Glutamatergic neuron (in vitro differentiated cells): ENCODE measurements at places on chromosomes 4 and X.
A peak's percentile ranks its signal among the peaks of the same experiment; 100 is the strongest.

- DNase-seq = no peak
Measured at GRCh38 chrX:154505734-154506133, 10.3 kb downstream of the FAM3A start.

GRCh38 chr4:42453612-42454011, 56.3 kb downstream of the SHISA3 start:
- no peak for DNase-seq

- no peak for DNase-seq
Measured at GRCh38 chrX:71536285-71536684, 3.4 kb downstream of the OGT start.

- DNase-seq = no peak
Measured at GRCh38 chrX:69603566-69604194, 12.2 kb upstream of the EDA start.

GRCh38 chr4:113641025-113641431, 120.5 kb downstream of the CAMK2D start:
- no peak for DNase-seq

DNA sequence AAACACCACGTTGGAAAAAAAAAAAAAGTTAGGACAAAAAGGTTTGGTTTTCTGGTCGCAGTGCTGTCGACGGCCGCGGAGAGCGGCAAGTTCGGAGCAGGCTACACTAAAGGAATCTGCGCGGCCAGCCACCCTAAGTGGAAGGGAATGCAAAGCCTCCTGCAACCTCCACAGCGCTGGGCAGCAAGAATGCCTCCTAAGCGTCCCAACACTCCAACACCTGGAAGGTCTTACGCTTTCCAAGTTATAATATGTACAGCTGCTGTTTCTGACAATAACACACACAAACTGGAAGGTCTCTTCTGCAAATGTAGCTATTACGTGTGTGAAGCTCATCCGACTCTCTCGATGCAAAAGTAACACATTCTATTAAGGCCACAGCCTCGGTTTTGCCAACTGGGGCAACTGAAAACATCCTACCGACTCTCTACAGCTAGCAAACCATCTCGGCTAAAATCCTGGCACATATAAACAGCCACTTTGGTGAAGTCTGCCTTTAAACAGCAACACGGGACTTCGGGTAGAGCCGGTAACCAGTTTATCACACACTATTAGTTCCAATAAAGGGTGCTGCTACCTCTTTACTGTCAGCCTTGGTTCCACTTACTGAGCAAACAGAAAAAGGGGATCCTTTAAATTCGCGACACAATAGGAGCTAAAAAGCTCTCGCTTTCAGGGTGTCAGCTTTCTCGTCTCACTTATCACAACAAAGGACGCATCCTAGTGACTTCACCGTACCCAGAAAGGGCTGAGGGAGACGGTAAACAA, 895 bp downstream of the SMIM14 start:
- DNase-seq = peak; percentile 31

DNA sequence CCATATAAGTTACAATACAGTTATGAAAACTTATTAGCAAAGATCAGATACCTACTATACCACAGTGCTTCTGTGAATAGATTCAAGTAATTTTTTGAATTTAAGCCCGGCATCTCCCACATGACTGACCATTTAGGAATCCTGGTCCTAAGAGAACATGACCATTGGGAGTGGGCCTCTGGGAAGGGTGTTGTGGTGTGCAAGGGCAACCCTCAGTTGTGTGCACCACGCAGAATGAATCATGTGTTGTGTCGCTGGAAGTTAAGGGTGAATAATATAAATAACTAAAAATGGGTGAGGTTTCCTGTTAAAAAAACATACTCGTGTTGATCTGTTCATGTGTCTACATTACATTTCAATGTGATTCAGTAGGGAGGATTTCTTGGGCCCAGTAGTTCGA, 15.5 kb downstream of the CPE start:
- no peak for DNase-seq

DNA sequence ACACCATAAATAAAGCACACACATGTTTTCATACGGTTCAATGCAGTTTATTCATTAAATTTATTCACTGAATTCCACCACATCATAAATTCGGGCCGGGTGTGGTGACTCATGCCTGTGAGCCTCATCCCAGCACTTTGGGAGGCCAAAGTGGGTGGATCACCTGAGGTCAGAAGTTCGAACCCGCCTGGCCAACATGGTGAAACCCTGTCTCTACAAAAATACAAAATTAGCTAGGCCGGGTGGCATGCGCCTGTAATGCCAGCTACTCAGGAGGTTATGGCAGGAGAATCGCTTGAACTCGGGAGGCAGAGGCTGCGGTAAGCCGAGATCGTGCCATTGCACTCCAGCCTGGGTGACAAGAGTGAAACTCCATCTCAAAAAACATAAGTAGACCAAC, 131.6 kb downstream of the PDS5A start:
- no peak for DNase-seq

DNA sequence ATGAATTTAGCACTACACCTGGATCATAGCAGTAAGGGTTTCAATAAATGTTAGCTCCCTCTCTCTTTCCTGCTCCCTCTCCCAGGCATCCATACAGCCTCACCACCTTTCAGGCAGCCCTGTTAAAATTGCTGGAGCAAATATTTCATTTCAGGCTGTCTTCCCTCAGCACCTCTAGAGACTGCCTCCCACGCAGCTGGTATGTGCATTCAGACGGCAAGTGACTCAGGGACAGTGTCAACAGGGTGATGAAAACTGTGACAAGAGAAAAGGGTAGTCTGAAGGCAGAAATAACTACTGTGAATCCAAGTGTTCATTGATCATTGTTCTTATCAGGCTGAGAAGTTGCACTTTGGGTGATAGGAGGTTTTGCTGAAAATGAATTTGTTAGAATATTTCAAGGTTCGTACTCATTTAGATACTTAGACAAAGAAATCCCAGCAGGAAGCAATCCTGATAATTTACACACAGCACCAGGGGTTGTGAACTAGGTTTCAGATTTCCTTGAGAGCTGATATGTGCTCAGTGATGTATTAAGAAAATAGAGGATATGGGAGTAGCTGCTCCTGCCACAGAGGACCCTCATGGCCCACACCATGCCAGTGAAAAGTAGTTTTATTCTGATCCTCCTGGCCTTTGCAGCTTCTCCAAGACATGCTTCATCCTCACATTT, 424.2 kb downstream of the FGF13 start:
- DNase-seq = no peak

- peak; percentile 34 for DNase-seq
Measured at GRCh38 chr4:185811509-185812364, at the start of gene SORBS2. Gene SORBS2 (minus strand): TSS chr4:185812194. CDS start chr4:185690571, 121,623 bp downstream.

DNA sequence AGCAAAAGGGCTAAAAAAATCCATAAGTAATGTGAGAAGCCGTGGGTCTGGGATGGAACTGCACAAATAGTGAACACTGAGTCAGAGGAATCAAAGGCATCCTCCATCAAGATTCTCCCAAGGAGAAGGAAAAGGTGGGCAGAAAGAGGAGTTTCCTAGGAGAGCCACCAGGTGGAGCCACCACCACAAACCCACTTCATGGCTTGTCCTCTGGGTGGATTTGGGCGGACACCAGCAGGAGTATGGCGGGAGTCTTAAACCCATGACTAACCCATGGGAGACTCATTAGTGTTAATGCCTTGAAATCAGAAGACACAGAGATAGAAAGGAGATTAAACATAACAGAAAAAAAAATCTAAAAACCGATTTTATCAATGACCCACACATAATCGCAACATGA, 147.7 kb downstream of the SH3KBP1 start:
- DNase-seq = peak; percentile 66

GRCh38 chr4:1859389-1859753, 3.4 kb upstream of the LETM1 start:
- no peak for DNase-seq

DNA sequence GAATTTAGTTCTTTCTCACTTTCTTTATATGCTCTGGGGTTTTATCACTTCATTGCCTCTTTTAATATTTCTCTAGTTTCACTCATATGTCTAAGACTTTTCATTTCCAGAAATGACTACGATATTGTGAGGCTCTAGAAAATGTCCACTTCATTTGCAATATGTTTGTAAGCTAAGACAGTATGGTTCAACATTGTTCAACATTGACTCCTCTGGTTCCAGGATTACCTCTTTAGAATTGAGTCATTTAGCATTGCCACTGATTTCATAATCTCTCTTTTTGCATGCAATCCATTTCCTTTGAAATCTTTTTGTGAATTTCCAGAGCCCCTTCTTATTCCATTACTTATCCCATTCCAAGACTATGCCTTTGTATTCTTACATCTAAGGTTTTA, 32.3 kb downstream of the BBS12 start:
- DNase-seq = no peak

GRCh38 chrX:70360366-70360765, 62.7 kb upstream of the GDPD2 start:
- DNase-seq = no peak

DNA sequence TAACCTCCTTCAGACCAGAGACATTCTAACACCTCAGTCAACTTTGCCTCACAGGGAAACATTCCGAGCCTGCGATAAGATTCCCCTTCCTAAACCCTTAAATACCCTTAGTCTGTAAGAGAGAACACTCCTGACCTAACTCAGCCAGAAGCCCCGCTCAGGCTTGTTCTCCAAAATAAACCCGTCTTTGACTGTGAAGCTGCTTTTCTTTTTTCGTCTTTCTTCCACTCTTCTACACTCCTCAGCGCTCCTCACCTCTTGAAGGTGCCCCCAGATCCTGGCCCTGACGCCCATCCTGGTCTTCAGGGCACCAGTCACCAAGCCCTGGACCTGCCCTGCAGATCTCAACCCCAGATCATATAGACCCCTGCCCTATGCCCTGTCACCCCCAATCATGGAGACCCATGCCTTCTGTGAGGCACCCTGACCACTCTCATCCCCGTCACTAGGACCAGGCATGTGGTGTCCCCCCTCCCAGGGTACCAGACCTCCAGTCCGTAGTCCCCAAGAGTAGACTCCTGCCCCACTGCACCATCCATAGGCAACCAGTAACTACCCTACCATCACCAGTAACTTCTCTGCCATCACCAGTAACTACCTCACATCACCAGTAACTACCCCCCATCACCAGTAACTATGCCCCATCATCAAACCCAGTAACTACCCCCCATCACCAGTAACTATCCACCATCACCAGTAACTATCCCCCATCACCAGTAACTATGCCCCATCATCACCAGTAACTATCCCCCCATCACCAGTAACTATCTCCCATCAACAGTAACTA, 3.5 kb downstream of the ASMTL start:
- no peak for DNase-seq

GRCh38 chr4:36316607-36317006, 35.2 kb downstream of the DTHD1 start:
- no peak for DNase-seq

DNA sequence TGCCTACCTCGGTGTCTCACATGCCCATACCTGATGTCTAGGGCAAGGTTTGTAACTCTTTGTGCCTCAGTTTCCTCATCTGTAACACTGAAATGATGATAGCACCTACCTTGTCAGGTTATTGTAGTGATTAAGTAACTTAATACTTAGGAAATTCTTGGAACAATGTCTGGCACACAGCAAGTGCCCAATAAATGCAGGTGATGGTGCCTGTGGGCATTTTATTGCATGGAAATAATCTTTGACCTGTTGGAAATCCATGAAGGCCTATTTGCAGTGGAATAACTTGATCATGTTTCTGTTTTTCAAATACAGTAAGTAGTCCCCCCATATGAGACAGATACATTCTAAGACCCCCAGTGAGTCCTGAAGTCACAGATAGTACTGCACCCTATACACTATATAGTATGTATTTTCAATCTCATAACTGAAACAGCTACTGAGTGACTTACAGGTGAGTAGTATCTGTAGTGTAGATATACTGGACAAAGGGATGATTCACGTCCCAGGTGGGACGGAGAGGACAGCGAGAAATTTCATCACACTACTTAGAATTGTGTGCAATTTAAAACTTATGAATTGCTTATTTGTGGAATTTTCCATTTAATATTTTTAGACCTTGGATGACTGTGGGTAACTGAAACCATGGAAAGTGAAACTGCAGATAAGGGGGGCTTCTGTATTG, 42.1 kb downstream of the AFF1 start:
- no peak for DNase-seq

- no peak for DNase-seq
Measured at GRCh38 chr4:175834312-175834672, 22.2 kb upstream of the GPM6A start.

DNA sequence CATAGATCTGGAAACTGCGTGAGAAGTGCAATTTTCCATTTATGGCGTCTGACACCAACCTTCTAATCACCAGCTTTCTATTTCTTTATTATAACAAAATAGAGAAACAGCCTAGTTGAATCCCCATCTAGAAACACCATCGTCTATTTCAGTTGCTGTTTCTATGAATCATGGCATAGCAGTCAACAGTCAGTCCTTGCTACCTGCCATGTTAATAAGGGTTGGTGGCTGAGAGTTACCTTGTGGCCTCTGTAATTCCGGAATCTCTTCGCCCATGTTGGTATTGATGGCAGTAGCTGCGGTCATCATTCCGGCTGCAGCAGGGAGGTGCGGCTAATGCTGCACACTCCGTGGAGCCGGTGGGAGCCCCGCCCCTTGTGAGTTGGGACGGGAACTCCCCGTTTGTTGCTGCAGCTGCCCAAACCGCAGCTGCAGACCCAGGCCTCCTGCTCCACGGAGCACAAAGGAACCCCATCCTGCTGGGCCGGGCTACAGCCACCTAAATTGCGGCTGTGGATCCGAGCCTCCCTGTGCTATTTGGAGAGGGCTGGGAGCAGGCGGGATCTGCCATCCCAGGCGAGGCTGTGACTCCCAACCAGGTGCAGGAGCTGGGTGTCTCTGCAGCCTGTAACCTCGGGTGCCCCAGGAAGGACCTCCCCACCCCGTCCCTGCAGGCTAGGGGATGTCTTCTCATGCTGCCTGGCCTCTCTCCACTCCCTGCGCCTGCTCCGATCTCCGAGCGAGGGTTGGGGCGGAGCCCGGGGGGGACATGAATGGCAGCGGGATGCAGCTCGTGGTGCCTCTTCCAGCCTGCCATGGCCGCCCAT, 115.4 kb upstream of the STK26 start:
- DNase-seq = no peak

DNA sequence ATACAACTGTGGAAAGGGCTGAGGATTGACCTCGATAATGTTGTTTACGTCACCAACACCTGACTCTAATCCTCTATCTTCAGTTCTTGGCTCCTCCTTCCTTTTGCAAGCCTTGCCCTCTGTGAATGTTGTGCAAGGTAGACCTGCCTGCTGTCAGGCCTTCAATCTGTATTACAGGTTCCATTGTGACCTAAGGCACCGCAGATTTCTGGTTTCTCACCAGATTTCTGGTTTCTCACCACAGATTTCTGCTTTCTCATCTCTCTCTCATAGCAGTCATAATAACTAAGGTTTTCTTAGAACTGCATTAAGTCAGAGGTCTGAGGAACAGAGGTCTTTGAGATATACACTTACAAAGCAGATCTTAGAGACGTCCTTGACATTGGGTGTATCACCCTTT, 51.5 kb upstream of the ETNPPL start:
- DNase-seq = no peak

DNA sequence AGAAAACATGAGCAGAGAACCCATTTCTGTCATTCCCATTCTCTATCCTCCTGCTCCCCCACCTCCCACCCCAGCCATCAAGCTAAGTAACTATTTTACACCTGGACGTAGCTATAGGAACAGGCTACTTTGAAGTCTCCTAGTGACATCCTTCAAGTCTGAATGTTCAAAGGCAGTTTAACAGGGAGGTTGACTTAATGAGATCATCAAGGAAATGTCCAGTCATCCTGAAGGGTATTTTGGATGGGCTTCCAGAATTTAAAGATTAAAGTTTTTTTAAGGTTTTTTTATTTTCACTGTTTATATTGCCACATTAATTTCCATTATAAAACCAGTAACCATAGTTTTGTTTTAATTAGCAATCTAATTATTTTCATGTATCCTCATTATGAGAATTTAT, 41.1 kb downstream of the HPF1 start:
- DNase-seq = no peak

GRCh38 chr4:11605597-11605996, 176.9 kb upstream of the HS3ST1 start:
- no peak for DNase-seq
